ENCODE measurements at places on chromosomes 1 and 21.

- no peak for DNase-seq
These were observed 223.0 kb upstream of the NR5A2 start for GRCh38 chr1:199804526-199804925.

DNA sequence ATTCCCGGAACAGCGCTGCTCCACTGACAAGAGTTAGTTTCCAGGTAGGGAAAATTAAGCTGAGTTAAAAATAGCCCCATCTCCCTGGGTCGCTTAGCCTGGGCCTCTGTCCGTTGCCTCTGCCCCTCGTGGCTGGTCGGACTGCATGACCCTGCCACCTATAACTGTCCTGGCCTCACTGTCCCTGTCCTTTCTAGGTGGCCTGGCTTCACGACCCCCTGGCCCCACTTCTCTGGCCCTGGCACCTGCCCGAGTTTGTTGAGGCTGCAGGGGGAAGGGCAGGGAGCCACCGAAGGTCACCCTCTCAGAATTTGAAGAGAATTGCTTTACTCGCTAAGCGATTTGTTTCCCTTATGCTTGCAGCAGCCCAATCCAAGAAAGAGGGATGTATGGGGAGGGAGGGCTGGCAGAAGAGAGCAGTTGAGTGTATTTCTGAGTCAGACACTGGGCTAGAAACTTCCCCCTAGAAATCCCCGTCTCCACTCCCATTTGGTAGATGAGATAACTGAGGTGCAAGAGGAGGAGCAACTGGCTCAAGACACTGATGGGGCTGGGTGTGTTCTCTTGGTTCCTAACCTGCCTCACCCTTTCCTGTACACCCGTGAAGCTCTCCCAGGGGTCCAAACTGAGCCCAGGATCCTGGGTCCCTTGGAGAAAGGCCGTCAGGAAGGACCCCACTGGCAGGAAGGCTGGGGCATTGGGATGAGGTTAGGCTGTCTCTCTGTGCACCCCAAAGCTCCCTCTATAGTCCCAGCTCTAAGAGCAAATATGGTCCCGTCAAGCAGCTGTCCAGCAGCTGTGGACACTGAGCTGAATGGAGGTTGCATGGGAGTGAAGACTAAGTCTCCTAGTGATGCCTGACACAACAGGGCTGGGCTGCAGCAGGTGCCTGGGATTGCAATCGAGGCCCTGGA is 2.9 kb upstream of the EDN2 start:
- no peak for DNase-seq

DNA sequence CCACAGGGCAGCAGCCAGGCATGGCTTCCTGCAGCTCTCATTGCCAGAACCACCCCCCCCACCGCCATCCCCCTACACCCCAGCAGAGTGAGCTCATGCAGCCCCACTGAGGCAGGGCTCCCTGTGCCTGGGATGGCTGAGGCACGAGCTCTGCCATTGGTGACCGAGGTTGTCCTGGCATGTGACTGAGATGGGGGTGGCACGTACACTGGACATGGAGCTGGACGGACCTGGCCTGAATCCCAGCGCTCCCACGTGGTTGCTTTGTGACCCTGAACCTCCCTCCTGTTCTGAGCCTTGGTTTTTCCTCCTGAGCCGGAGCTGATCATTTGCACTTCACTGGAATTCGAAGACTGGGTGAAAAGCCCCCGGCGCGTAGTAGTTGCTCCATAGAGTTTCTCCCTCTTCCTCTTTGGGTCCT is 28.3 kb downstream of the ALPL start:
- DNase-seq = no peak

GRCh38 chr1:151641229-151641628 is 29.4 kb downstream of the SNX27 start:
- DNase-seq = no peak

GRCh38 chr1:100452641-100453040 is 85.3 kb upstream of the GPR88 start:
- DNase-seq = no peak

DNA sequence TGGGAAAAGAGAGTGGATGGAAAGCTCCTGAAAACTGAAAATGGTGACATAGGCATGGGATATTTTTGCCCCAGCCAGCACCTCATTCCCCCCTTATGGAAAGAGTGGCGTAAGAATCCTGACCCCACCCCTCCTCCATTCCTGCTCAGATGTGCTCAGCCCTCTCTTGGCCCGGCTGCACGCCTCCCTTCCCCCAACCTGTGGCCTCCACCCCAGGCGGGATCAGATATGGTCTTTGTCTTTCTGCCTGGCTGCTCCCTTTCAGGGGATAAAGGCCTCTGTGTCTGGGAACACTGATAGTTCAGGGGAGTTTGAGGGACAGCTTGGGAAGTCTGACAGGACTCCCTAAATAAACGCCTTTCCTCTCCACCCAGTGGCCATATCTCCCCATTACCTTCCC is 49.8 kb downstream of the KIRREL1 start:
- no peak for DNase-seq

- no peak for DNase-seq
These were observed 116.8 kb upstream of the TMPRSS2 start for GRCh38 chr21:41624674-41625310.

- DNase-seq = no peak
These were observed 48.1 kb upstream of the ANGPTL1 start for GRCh38 chr1:178918955-178919354.

- no peak for DNase-seq
These were observed 12.5 kb upstream of the FAM76A start for GRCh38 chr1:27713139-27713725.

Measured in 8988T (cell line).